GM23248 (cell line): ENCODE measurements at places on chromosomes 12 and 14.

GRCh38 chr14:31106768-31107167, 80.6 kb upstream of the STRN3 start:
- DNase-seq = peak; percentile 57

- DNase-seq = no peak
Observed at GRCh38 chr12:89679631-89680030, 29.0 kb downstream of the ATP2B1 start.

GRCh38 chr14:74362361-74362915, 14.2 kb downstream of the VRTN start:
- peak; percentile 87 for DNase-seq

- DNase-seq = peak; percentile 73
Observed at GRCh38 chr12:59067083-59067482, 146.8 kb upstream of the LRIG3 start.

GRCh38 chr14:42110167-42110566, 503.5 kb downstream of the LRFN5 start:
- DNase-seq = peak; percentile 82

GRCh38 chr12:40158592-40159111, 52.8 kb upstream of the SLC2A13 start:
- DNase-seq = no peak

DNA sequence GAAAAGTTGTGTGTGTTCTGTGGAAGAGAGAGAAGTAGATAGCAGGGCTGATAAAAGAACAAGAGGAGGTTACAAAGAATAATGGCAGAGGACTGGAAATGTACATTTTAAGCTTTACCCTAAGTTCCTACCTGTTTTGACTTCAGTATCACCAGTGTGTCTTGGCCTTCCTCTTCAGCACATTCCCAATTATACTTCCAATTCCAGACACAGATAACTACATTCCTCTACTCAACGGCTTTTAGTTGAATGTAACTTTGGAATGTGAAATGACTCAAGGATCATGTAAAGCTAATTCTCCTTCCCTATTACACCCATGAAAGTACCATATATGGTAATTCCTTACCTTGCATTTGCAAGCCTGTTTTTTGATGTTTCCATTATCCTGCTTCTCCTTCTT, 5.0 kb downstream of the MGST1 start:
- peak; percentile 63 for DNase-seq

DNA sequence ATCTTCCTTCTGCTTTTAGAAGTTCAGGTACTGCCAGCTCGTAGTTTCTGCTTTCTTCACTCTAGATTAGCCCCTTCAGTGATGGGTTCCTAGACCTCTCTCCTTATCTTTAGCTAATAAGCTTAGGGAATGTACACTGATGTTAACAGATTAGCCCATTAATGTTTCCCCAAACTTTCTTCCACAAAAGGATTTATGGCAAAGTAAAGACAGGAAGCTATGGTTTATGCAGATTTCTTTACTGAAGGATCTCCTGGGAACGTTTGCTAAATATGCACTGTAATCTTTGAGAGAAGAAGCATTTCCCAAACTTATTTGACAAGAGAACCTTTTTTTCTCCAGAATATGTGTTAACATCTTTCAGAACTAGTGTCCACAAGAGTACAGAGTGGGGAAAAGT, 4.2 kb downstream of the SOCS4 start:
- no peak for DNase-seq

DNA sequence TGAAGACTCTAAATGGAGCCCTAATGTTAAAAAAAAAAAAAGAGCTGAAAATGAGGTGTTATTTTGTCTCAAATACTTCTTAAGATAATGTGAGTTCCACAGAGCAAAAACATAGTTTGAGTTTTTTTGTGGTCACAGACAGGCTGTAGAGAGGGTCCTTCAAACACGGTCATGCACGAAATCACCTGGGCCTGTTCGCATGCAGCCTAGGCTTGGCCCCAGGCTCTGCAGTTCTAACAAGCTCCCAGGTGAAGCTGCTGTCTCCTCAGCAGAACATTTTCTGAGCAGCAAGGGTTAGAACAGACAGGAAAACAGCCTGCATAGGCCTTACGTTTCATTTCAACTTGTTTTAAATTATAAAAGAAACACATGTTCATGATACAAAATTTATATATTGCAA, 65.4 kb upstream of the TBPL2 start:
- DNase-seq = no peak

- DNase-seq = no peak
Observed at GRCh38 chr12:126030573-126030972, 965.3 kb downstream of the AACS start.
